Karpas-422 (cell line): ENCODE measurements at places on chromosomes 4 and X.

DNA sequence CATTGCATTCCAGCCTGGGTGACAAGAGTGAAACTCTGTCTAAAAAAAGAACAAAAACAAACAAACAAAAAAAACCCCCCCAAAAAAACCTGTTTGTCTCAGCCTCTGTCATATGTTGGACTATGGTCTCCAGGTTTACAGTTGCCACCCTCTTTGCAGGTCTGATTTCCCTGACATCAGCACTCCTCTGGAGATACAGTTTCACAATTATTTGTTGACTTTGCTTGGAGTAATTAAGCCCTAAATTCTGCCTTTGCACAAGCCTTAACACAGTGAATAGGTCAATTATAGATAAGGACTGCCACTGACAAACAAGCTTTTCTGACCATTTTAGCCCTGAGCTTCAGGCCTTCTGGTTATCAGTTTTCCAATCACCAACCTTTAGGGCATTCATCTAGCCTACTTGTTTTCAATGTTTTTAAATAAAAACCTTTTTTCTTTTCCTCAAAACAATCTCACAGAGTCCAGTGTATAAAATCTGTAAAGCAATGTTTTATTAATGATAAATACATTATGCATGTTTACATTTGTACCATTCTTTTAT is 20.4 kb upstream of the MAPK10 start:
- no peak for DNase-seq

GRCh38 chrX:109967156-109967555 is 35.8 kb upstream of the TMEM164 start:
- no peak for DNase-seq

DNA sequence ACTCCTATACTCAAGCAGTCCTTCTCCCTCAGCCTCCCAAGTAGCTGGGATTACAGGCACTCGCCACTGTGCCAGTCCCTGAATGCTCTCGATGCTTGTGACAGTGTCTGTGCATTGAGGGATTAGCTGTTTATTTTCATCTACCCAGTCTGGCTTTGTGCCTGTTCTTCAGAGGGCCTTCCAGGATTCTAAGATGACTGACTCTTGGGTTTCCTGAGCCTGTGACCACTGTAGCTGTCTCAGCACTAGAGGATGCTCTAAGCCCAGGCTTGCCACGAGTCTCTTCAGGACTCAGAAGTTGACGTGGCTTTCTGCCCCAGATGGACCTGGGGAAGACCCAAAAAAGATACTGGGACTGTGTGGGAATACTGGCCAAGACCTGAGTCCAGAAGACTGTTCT is 201.4 kb downstream of the ARHGAP10 start:
- DNase-seq = peak; percentile 72

GRCh38 chrX:11427453-11428071 is 134.3 kb downstream of the AMELX start:
- DNase-seq = no peak

- no peak for DNase-seq
Observed at GRCh38 chr4:54703182-54703581, 45.4 kb downstream of the KIT start.

DNA sequence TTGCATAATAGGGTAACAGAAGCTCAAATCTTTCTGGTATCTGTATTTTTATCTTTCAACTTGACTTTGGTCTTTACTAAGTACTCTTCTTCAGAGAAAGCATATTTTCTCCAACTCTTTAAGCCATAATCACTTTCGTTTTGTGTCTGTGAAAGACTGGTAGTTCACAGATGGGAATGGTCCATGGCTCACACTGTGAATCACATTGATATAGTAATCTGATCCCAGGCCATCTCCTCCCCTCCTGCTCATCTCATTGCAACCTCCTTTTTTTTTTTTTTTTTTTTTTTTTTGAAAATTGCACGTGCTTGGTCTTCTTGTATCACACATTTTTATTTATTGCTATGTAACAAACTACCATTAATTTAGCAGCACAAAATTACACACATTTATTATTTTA is 694.5 kb upstream of the SLIT2 start:
- no peak for DNase-seq

GRCh38 chr4:32472918-32473317 is 1752.7 kb downstream of the PCDH7 start:
- no peak for DNase-seq

- no peak for DNase-seq
Observed at GRCh38 chr4:57865264-57865663, 755.1 kb upstream of the IGFBP7 start.

DNA sequence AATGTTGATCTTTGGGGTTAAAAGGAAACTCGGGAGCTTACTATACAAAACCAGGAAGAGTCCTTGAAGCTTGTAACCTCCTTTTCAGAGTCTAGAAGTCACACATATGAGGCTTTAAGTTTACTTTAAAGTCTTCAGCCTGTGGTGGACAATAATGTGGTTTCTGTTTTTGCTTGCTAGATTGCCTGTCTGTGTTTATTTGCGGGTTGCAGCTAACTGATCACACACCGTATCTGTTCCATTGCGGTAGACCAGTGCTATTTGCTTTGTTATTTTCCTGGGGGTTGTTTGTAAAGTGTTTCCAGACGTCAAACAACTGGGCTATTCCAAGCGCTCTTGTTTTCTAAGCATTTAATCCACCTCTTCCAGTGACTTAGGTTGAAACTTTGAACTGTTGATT is 143.0 kb upstream of the GYPA start:
- peak; percentile 9 for DNase-seq

DNA sequence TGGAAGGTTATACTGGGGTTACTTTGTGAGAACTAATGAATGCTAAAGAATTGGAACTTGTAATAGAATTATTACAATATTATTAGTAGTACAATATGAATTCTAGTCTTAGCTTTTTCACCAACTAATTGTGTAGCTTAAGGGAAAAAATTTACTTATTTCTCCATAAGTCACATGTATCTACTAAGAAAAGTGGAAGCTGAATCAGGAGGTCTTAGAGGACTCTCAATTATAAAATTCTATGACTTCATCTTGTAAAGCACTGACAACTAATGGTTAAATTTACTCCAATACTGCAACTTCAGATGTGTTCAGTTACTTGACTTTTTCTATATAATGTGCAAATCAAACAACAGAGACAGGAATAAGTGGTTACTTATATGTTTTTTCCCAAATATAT is 899 bp upstream of the TMPRSS11D start:
- DNase-seq = no peak

DNA sequence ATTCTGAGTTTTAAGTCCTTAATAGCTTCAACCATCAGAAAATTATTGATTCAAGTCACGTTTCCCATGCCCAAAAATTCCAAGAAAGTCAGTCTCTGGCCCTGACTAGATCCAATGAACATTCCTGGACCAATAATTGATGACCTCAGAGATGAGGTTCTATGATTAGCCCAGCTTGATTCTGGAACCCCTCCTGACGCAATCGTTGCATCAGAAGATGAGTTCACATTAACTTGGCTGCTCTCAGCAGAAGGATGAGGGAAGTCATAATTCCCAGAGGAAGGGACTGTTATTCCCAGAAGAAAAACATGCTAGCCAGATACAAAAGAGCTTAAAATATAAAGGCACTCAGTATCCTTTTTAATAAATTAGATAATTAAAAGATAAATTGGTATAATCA is 34.3 kb upstream of the CPEB2 start:
- DNase-seq = no peak

- DNase-seq = no peak
Observed at GRCh38 chr4:44221407-44221806, 227.2 kb downstream of the KCTD8 start.

- DNase-seq = no peak
Observed at GRCh38 chr4:181161669-181162068, 1081.5 kb upstream of the TENM3 start.

GRCh38 chrX:30814978-30815377 is 74.1 kb downstream of the TAB3 start:
- no peak for DNase-seq

GRCh38 chrX:132127743-132128142 is at the start of gene FRMD7:
FRMD7 (minus strand) TSS chrX:132128020; CDS start chrX:132127844, 176 bp downstream.
- no peak for DNase-seq

- no peak for DNase-seq
Observed at GRCh38 chr4:84790769-84791565, 175.5 kb downstream of the WDFY3 start.

- no peak for DNase-seq
Observed at GRCh38 chr4:76544725-76545124, 109.7 kb downstream of the SHROOM3 start.

- DNase-seq = no peak
Observed at GRCh38 chr4:10054571-10055041, 33.3 kb upstream of the SLC2A9 start.

GRCh38 chrX:129093706-129094105 is 429.6 kb downstream of the SMARCA1 start:
- no peak for DNase-seq
